ENCODE measurements at places on chromosomes 1 and 21.

- no peak for DNase-seq
Measured at GRCh38 chr1:27161594-27161993, 6.7 kb upstream of the SLC9A1 start.

- no peak for DNase-seq
Measured at GRCh38 chr1:45926330-45926729, 122.9 kb downstream of the MAST2 start.

DNA sequence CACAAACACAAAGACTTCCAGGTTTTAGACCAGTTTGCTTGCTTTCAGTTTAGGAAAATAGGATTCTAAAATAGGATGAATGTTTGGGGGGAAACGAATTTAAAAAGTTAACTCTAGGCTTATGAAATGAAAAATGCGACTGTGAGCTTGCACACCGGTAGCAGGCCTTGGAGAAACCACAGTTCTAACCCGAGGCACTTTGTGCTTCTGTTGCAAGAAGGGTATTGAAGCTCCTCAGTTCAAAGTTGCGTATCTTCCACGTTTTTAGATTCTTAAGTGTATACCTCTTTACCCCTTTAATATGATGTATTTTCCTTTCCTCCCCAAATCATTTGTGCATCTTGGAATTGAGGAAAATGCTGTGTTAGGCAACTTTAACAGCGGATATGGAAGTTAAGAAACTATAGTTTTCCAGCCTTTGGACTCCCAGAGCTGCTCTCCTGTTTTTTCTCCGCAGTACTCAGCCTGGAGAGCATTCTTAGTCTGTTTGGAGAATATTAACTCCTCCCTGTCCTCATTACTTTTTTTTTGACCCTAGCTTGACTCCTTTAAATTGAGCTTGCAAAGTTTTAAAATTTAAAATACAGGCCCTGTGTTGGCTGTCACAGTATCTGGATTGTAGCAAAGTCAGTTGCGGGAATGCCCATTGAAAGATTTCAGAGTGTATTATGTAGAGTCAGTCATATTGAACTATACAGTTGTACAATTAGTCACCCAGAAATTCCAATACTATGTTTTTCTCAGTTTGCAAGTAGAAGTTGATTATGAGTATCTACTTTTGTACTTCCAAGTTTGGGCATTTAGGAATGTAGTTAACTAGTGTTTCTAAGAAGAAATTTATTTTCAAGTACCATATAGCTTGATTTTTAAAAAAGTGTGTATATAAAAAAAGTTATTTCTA, 2.6 kb downstream of the MRPS6 start:
- no peak for DNase-seq

DNA sequence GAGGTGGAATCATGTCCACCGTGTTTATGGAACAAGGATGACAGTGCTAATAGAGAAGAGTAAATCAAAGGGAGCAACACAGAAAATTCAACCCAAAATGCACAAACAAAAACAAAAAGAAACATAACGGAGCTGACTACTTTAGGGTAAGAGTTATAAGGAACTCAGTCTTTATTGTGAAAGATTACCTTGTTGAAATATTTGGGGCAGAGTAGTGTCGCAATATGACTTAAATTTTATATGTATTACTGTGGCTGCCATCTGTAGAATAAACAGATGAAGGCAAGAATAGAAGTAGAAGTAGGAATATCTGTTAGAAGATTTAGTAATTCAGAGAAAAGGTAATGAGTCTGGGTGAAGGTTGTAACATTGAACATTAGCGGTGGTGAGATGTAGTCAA, 913.9 kb downstream of the BRINP3 start:
- no peak for DNase-seq

DNA sequence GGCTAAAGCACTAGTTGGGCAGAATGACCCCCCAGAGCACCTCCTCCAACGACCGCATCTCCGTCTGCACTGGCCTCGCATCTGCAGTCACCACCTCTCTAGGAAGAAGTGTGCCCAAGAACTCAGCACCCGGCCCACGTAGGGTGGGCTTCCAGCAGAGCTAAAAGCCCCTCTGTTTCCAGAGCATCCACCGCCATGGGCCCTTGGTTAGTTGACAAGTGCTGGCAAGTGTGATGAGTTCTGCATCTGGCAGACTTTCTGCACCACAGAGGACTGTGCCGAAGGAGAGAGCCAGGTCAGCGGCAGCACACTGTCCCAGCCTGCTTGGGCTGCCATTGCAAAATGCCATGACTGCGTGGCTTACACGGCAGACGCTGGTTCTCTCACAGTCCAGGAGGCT, 76.4 kb upstream of the COL6A1 start:
- no peak for DNase-seq

DNA sequence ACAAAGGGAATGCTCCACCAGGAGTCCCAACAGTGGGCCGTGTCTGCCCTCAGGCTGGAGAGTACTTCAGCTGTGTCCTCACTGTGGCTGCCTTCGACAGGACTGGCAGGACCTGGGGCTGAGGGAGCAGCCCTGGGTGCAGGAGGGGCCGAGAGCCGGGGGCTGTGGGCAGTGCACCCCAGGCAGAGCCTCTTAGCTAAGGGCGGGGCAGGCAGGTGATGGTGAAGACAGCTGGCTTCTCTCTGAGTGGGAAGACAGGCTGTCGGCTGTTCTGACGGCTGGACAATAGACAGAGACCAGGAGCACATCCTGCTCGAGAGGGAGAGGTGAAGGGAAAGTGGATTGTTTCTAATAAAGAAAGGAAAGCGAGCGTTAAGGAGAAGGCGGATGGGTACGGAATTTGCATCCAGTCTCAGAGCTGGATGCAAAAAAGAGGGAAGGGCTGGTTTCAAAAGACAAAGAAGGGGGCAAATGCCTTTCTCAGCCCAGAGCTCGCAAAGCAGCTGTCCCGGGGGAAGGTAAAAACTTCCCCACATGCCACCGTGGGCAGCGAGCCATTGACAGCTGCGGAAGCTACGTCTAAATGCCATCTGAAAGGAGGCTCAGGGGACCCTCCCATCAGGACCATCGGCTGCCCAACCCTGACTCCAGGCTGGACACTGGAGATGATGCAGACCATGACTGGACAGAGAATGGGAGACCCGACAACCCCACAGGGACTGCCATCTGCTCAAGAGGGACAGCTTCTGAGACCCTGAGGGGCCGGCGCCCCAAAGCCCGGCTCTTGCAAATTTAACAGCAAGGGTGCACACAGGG, 92.0 kb downstream of the STUM start:
- DNase-seq, result no peak

DNA sequence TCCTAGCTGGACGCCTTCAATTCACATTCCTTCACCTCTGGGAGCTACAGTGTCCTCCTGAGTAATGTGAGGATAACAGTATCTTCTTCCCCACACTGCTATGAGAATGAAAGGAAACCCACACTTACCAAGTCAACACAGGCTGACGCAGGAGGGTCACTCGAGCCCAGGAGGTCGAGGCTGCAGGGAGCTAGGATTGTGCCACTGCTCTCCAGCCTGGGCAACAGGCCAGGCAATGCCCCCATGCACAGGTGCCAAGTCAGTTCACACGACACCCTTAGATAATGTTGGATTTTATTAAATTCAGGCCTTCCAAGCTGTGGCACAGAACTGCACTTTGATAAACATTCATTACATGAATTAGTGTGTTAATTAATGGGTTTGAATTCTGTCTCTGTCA, 31.9 kb downstream of the MATN1 start:
- DNase-seq, result no peak

- DNase-seq, result no peak
Measured at GRCh38 chr1:182119631-182120030, 58.1 kb upstream of the ZNF648 start.

DNA sequence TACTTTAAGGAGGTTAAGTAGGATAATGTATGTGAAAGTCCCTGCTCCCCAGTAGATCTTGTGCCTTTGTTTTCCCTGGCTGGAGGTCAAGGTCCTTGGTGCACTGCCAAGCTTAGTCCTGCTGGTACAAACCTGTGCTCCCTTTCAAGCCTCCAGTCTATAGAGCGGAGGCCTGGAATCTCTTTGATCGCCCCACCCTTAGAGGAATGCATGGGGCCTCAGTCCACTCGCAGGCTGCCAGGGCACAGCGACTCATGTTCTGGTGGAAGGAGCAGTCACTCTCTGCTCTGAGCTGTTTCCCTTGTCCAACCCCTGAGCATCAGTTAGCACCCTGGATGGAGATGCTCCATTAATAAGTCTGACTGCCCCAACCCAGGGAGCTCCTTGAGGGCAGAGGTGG, 121.8 kb downstream of the HMGB4 start:
- DNase-seq, result no peak

GRCh38 chr1:45589861-45590260, 6.0 kb downstream of the NASP start:
- DNase-seq, result no peak

GRCh38 chr1:47024141-47024801, 802 bp downstream of the CYP4X1 start:
- no peak for DNase-seq

GRCh38 chr1:202056644-202057334, 46.4 kb downstream of the ELF3 start:
- DNase-seq, result no peak

GRCh38 chr1:169594391-169594790, 8.1 kb upstream of the F5 start:
- DNase-seq, result no peak

GRCh38 chr1:170085091-170085490, 10.6 kb upstream of the KIFAP3 start:
- no peak for DNase-seq

DNA sequence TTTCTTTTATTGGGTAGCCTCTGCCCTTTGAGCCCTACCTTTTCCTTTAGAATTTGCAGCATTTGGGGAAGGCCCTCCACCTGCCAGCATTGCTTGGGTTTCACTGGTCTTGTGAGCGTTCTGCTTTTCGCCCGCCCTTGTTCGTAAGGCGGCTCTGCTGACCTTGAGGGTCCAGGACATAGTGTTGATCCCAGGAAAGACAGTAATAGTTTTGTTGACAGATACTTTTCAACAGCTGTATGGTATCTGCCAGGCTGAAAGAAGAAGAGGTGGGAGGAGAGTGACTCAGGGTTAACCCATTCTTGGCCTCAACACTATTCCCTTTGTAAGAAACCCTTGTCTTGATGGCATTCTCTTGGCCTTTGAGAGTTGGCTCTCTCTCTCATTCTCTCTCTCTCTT, 113.4 kb upstream of the SPAG17 start:
- DNase-seq, result no peak

DNA sequence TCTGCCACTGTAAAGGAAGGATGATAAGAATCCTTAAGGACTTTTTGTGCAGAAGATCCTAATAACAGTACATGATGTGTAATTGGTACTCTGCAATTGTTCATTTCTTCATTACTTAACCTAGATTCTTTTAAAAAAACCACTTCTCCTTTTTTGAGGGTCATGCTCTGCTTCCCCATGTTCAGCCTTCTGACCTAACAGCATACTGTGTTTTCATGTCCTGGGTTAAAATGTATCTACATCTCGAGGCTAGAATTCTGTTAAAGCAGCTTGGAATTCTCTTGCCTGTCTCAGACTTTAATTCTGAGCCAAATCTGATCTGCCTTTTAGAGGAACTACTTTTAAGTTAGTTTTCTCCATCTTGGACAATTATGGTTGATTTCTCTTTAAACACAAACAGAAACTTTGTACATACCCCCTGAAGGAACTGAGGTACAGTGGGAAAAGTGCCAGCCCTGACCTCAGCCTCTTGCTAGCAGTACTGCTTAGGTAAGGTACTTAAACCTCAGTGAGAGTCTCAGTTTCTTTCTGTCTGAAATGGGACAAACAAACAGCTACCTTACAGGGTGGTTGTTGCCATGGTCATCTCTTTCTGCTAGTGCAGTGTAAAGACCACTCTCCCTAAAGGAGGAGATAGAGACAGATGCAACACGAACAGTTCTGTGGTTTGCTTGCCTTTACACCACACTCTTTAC, 103.2 kb upstream of the DYNLT5 start:
- no peak for DNase-seq

DNA sequence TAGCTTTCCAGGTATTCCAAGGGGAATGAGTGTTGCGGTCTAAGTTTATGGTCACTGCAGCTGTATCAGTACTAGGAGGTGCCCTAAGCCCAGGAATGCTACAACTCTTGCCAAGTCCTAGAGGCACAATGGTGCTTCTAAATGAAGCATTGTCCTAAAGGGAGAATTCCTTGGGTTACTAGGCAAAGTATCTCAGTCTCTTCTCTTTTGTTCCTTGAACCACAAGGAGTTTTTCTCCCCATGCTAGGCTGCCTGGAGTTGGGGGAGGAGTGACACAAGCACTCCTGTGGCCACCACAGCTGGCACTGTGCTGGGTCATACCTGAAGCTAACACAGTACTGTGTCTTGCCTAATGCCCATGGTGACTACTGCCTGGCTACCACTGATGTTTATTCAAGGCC, 50.7 kb downstream of the KMO start:
- DNase-seq, result no peak

DNA sequence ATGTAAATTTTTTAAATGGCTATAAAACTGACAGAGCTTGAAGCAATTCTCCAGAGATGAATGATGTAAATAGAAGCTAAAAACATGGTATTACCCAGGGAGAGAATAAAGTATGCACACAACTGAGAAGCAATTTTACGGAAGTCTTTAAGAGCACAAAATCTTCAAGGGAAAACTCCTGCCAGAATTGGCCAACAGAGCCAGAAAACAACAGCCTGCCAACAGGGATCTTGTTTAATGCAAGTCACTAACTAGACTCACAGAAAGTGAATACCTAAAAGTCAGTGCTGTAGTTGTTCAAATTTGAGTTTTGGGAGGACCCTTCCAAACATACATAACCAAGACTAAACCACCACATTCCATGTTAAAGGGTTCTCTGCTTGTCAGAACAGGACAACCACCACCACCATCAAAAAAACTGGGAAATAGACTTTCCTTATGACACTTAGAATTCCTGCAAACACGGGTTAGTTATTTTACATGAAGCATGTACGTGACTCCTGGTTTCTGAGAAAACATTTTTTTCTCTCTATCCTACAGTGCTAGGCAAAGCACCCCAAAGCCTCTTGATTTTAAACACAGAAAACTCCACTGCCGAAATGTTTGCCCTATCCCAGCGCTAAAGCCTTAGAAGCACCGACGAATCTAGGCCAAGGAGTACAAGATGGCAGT, 1.6 kb downstream of the EPS15 start:
- no peak for DNase-seq

DNA sequence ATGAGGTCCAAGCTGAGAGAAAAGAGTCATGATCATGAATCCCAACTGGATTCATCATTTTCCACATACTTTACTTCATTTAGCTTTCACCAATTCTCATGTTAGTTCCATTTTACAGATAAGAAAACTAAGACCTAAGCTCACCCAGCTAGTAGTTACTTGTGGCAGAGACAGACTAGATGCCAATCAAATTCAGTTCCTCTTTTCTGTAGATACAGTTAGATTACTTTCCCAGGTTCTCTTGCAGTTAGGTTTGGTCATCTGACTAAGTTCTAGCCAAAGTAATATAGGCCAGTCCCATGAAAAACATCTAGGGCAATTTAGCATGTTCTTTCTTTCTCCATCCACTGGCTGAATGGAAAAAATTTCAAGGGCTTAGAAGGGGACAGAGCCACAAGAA, 8.9 kb upstream of the KCND3 start:
- DNase-seq, result no peak

DNA sequence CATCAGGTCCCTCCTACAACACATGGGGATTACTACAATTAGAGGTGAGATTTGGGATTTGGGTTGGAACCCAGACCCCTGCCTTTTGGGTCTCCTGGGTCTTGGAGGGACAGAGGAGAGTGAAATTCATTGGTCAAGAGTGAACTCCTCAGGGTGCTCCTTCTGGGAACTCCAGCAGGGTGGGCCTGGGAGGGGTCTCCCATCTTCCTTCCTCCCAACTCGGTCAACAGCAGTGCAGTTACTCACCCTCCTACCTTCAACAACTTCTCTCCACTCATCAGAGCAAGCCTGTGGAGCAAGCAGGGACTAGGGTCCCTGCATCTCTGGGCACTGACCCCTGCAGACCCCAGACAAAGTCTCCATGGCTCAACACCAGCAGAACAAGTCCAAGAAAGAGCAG, 89.3 kb upstream of the TMPRSS2 start:
- DNase-seq, result no peak

GRCh38 chr1:193456811-193457280, 270.4 kb upstream of the B3GALT2 start:
- no peak for DNase-seq

Data from activated effector memory CD4-positive, alpha-beta T cell treated with Interleukin-2 at 50 U/mL for 16 hours (primary cell).